CD4-positive, alpha-beta T cell treated with Interleukin-2 at 100 ng/mL for 4 hours (primary cell): ENCODE measurements at places on chromosomes 4 and X.

- DNase-seq, result no peak
Observed at GRCh38 chr4:181896614-181897013, 346.6 kb upstream of the TENM3 start.

DNA sequence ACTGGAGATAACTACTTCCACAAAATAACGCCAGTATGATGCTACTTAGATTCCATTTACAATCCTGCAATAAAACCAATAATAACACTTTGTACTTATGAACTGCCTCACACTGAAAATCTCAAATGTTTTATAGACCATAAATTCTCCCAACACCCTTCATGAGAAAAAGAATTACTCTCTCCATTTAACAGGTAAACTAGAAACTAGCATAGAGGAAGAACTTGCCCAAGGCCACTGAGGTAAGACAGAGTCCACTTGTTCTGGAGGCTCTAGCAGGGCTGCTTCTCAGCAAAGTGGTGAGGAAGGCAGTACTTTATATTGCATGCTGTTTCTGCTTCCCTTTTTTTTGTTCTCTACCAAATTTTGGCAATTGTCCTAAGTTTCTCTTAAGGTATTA, 11.5 kb upstream of the BMP3 start:
- DNase-seq, result no peak

GRCh38 chrX:51759055-51759839, 16.0 kb downstream of the GSPT2 start:
- DNase-seq, result no peak

- no peak for DNase-seq
Observed at GRCh38 chr4:67880866-67881610, 2.8 kb downstream of the TMPRSS11D start.

GRCh38 chr4:78749972-78750727, 26.0 kb upstream of the BMP2K start:
- peak; percentile 7 for DNase-seq

- DNase-seq, result no peak
Observed at GRCh38 chr4:174686826-174687225, 142.2 kb downstream of the GLRA3 start.

DNA sequence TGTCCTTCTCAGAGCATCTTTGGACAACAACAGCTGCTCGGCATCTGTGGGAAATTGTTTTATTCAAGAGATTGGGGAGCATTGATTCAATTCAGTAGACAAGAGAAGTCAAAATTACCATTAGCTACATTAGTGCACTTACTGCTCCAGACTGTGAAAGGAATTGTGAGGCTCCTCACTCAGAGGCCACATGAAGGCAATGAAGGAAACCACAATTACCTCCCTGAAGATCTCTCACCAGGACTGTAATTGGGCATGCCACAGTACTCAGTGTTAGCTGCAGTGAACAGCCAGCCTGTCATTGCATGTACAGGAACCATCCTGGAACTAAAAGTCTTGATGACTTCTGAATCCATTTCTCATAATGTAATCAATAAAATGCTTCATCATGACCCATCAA, 144.8 kb downstream of the PPA2 start:
- DNase-seq, result no peak

- DNase-seq, result no peak
Observed at GRCh38 chrX:130578906-130579305, 177.1 kb downstream of the RBMX2 start.
